NT2/D1 (cell line): ENCODE measurements at places on chromosomes 1 and 21.

GRCh38 chr1:153599847-153600246 lies 13.1 kb downstream of the S100A16 start:
- DNase-seq, result no peak

- DNase-seq, result no peak
Measured at GRCh38 chr1:209102531-209102930, 481.0 kb upstream of the CAMK1G start.

- DNase-seq, result no peak
Measured at GRCh38 chr21:45082736-45083135, 8.4 kb downstream of the ADARB1 start.

DNA sequence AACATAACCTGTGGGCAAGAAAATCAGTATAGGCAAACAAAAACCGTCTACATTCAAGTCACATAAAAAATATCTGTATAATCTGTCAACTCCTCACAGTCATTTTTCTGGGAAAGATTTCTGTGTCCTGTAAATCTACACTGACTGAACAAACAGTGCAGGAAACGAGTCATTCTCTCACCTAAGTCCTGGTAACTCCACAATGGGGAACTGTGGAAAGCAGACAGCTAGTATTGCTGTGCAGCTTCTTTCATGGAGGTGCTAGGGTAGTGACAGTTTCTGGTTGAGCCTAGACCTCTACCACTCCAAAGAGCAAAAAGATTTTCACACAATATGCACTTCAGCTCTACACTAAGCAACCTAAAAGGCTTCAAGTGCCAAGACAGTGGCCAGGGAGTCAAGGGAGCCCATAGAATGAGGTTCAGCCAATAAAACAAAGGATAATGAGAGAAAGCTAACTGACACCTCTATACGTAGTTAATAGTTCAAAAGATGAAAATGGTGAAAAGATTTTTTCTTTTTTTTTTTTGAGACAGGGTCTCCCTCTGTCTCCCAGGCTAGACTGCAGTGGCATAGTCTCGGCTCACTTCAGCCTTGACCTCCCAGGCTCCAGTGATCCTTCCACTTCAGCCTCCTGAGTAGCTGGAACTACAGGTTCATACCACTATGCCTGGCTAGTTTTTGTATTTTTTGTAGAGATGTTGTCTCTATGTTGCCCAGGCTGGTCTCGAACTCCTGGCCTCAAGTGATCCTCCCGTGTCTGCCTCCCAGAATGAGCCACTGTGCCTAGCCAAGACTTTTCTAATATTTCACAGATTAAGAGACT lies 5.5 kb downstream of the PTP4A2 start:
- no peak for DNase-seq

GRCh38 chr1:36536727-36537126 lies 54.0 kb upstream of the CSF3R start:
- DNase-seq, result no peak

- no peak for DNase-seq
Measured at GRCh38 chr21:45060089-45060488, 14.3 kb upstream of the ADARB1 start.
